NCI-H748 treated with DMSO at 0.1 percent for 48 hours (cell line): ENCODE measurements at places on chromosomes 11 and 22.

DNA sequence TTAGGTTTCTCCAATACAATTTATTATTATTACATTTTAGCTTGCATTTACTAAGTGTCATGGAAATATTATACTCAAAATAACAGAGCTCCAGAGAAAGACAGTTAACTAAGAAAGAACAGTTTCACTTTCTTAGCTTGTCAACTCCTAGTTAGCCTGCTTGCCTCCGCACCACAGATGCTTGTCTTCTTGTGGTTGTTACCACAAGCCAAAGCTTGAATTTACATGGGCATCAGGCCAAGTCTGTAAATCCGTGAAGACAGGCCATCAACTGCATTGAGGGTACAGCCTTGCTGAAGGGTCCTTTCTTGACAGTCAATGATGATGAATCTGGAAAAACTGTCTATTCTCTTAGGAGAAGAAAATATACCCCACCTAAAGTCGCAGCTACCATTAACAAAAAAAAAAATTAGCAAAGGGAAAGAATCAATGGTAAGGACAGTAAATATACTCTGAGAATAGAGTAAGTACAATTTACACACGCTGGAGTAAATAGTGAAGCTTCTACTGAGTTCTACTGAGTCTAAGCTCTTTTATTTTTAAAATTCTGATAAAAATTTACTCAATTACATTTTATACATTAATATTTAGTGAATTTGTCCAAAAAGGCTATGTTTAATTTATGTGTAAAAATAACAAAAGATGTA lies 15.6 kb upstream of the DENND5A start:
- no peak for DNase-seq

DNA sequence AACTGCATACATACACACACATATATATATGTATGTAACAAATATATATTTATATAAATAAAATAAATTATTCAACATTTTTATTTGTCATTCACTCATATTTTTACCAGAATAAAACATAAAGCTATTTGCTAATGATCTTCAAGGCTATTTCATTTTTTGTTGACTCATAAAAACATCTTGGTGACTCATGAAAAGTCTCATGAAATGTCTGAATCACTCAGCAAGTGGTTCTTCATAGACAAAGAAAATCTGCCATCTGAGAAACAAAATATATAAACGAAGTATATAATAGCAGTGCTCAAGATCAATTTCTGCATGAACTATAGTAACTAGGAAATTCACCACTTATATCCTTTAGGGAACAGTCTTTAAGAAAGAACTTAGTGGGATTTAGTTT lies 764.8 kb upstream of the FAT3 start:
- no peak for DNase-seq

- DNase-seq = no peak
These were observed 101.1 kb upstream of the CRYBB3 start for GRCh38 chr22:25098445-25099081.

GRCh38 chr22:30183271-30183670 lies 63.3 kb downstream of the LIF start:
- no peak for DNase-seq

DNA sequence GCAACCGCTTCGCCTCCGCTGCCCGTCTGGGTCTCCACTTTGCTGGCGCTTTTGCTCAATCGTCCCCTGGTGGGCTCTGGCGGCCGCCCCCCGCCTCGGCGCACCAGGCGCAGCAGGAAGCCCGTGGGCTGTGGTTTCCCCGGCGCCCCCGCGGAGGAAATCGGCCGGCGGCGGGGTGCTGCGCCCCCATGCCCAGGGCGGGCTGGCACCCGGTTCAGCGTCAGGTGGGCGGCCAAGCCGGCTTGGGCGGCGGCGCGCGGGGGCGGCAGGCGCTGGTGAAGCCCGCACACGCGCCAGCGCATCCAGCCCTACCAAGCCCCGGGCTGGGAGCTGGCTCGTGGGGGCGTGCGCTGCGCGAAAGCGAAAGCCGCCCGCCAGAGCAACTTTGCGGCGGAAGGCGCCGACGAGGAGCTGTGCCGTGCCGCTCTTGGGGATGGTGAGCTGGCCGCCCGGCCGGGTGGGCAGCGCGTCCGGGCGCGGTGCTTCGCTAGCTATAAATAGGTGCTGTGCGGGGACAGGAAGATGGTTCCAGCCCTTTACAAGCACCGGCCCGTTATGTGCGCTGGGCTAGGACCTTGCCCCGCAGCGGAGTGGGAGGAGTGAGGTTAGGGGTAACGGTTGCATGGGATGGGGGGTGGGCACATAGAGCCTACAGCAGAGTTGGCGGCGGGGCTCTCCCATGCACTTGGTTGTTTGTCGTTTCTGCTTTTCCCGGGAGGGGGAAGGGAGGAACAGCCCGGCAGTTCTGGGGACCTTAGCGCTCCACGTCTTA lies 25.0 kb upstream of the SUSD2 start:
- no peak for DNase-seq

GRCh38 chr11:3845246-3845645 lies 4.5 kb upstream of the RHOG start:
- no peak for DNase-seq

DNA sequence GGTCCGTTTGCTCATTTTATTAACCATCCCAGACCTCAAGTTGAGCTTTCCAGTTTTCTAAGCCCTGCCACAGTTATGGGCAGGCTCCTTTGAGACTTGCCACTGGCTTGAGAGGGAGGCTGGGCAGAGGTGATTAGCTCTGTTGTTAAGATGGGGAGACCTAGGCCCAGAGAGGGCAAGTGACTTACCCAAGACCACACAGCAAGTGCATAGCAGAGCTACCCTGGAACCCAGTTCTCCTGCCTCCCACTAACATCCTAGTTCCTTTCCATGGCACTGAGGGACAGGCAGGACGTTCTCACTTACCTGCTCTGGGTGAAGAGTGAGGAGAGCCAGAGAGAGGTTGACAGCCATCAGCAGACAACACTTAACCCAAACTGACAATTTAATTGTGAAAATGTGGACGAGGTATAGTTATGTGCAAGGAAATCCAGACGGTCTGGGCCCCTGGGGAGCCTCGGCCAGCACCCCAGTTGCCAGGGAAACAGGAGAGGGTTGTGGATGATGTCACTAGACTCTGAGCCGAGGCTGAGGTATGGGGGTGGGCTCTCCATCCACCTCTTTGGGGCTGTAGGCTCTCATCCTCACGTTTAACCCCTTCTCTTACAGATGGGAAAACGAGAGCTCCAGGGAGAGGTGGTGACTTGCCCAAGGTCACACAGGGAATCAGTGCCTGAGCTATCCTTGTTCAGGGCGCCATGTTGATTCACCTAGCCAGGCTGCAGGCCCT lies 12.3 kb upstream of the WNT11 start:
- no peak for DNase-seq

DNA sequence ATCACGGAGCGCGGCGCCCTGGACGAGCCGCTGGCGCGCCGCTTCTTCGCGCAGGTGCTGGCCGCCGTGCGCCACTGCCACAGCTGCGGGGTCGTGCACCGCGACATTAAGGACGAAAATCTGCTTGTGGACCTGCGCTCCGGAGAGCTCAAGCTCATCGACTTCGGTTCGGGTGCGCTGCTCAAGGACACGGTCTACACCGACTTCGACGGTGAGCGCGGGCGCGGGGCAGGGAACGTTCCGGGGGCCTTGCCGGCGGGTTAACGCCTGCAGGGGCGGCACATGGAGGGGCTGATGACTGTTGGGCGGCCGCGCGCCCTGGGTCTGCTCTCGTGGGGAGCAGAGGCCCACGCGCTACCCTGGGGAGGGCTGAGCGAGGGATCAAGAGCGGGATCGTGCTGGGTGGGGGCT lies 1.0 kb downstream of the PIM3 start:
- no peak for DNase-seq

DNA sequence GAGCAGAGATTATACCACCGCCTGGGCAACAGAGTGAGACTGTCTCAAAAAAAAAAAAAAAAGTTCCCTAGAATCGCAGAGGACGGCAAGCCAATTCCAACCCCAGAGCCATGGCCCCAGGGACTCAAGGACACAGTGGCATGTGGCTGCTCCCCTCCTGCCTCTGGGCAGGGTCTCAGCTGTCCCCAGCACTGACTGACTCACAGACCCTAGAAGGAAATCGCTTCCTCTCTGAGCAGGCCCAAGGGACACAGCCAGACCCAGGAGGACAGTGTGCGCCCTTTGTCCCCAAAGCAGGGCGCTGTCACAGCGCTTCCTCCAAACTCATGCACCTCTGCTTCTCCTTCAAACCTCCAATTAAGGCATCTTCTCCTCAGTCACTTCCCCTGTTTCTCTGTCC lies 2.3 kb downstream of the PACSIN3 start:
- no peak for DNase-seq

GRCh38 chr22:44336962-44337677 lies 24.4 kb upstream of the SHISAL1 start:
- peak; percentile 48 for DNase-seq

- DNase-seq = no peak
These were observed 75.2 kb downstream of the ZNRF3 start for GRCh38 chr22:28958611-28959010.

DNA sequence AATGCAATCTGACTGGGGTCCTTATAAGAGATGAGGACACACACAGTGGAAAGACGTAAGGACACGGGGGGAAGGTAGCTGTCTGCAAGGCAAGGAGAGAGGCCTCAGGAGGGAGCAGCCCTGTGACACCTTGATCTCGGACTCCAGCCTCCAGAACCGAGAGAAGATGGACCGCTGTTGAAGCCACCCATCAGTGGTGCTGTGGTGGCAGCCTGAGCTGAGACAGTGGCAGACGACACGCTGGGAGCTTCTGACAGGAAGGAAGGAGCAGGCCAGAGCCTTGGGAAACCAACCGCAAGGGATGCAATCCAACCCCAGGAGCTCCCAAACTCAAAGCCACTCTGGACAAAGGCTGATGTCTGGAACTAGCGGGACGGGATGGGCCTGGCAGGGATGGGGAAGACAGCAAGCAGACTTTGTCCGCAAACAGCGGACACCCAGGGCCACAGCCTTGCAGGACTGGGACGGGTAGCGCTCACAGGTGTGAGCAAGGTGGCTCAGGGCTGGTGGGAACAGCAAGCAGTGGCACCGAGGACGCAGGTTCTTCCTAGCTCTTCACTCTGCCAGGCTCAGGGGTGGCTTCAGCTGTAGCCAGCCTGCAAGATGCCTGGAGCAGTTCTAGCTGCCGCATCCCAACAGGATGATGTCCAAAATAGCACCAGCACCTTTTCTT lies 10.9 kb downstream of the LTO1 start:
- no peak for DNase-seq

DNA sequence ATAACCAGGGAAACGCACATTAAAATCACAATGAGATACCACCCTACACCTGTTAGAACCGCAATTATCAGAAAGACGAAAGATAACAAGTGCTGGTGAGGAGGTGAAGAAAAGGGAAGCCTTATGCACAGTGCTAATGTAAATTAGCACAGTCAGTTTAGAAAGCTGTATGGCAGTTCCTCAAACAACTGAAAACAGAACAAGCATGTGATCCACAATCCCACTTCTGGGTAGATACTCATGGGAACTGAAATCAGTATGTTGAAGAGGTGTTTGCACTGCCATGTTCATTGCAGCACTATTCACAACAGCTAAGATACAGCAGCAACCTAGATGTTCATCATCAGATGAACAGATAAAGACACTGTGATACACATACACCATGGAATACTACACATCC lies 75.0 kb upstream of the CCND1 start:
- no peak for DNase-seq

- DNase-seq = no peak
These were observed 120.5 kb upstream of the FGF3 start for GRCh38 chr11:69939551-69940245.

DNA sequence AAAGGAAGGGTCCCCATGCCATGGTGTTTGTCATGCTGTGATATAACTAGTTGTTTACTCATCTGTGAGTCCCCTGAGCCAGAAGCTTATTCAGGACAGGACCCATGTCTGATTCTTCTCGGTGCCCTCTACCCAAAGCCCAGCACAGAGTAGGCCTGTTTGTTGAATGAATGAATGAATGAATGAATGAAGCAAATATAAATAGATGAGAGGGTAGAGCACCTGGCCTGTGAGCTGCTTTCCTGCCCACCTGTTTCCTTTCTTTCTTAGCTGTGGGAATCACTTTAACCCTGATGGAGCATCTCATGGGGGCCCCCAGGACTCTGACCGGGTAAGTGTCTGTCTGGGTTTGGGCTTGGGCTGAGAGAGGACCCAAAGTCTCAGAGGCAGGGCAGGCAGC lies 7.2 kb downstream of the CCS start:
- no peak for DNase-seq

DNA sequence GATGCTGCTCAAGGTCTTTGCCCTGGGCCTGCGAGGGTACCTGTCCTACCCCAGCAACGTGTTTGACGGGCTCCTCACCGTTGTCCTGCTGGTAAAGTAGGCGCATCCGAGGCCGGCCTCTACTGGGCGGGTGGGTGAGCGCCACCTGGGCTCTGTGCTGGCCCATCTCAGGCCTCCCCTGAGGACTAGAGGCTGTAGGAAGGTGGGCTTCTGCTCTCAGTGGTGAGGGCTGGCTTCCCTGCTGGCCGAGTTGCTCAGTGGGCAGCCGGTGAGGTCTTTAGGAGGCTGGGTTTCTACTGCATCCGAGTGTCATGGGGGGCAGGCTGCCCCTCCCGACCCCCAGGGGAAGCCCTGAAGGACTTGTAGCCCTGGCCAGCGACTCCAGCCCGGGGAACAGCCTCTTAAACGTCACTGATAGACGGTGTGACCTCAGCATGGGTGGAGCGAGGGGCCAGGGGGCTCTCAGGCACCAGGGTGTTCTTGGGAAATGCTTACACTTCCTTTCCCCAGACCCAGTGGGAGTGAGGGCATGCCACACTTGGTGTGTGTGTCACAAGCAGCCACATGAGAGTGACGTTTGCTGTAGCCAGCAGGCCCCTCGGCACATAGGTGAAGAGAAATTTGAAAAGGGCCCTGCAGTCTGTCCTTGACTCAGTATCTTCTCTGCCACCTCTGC lies 30.3 kb downstream of the TPCN2 start:
- no peak for DNase-seq
